RWPE1 (cell line): ENCODE measurements at places on chromosomes 7 and 10.
A peak's percentile ranks its signal among the peaks of the same experiment; 100 is the strongest.

GRCh38 chr7:2007551-2007950 is 225.2 kb downstream of the MAD1L1 start:
- no peak for DNase-seq

DNA sequence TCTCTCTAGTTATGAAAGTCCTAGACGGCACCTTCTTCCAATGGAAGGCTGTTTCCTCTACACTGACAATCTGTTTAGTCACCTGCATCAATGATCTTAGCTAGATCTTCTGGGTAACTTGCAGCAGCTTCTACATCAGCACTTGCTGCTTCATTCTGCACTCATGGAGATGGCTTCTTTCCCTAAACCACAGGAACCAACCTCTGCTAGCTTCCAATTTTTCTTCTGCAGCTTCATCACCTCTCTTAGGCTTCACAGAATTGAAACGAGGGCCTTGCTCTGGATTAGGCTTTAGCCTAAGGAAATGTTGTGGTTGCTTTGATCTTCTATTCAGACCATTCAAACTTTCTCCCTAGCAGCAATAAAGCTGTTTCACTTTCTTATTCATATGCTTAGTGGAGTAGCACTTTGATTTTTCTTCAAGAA is 24.6 kb downstream of the NAMPT start:
- no peak for DNase-seq

- no peak for DNase-seq
Observed at GRCh38 chr10:95397747-95398146, 106.9 kb upstream of the PDLIM1 start.

- DNase-seq: peak; percentile 49
Observed at GRCh38 chr7:97006055-97006815, 882 bp downstream of the DLX6 start.

GRCh38 chr7:92485974-92486373 is 8.2 kb upstream of the ERVW-1 start:
- no peak for DNase-seq

DNA sequence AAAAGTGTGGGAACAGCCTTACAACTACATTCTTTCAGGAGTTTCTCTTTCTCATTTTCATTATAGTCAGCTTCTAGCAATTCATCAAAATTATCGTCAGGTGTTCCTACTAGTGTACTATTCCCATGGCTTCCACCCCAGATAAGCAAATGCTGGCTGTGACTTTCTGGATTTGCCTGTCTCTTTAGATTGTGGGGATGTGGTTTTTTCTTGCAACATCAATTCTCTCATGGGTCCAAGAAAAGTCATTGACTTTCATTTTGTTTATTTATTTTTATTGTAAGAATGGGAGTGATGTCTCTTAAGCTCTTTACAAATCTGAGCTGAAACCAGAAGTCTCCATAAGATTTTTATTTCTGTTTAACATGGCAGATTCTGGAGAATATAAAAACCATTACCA is 349.7 kb upstream of the SEMA3C start:
- DNase-seq: no peak

DNA sequence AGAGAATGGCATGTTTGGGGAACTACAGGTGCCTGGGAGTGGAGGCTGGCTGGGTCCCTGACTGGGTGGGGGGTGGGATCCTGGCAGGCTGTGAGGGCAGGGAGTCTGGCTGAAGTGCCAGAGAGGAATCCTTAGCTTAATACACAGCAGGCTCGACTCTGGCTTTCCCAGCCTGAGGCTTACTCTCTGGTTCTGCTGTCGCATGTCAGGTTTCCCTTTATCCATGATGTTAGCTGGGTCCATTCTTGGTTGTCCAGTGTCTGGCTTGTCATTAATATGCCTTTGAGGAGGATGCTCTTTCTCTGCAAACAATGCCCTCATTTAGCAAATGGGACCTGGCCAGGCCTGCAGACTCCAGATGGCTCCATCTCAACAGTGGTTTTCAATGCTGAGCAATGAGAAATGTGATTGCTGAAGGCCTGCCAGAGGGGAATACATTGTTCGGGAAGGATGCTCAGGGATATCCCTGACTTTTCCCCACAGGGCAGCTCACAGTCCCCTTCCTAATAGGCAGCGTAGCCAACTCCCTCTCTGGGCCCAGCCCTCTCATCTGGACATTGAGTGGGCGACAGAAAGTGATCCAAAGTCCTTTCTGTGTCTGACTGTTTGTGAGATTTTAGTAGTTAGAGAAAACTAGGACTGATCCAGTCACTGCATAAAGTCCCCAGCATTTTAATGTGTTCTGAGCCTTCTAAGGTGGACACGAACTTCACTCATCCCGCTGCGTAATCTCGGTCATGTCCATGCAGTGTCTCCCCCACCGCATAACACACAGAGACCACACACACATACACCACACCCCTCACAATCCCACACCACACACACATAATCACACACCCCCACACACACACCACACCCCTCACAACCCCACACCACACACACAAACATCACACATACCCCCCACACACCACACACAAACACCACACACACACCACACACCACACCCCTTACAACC is 124.9 kb downstream of the ANLN start:
- no peak for DNase-seq

- peak; percentile 50 for DNase-seq
Observed at GRCh38 chr7:26398427-26398755, 106.7 kb downstream of the SNX10 start.

GRCh38 chr10:78550090-78550489 is 516.4 kb downstream of the RPS24 start:
- DNase-seq: no peak

DNA sequence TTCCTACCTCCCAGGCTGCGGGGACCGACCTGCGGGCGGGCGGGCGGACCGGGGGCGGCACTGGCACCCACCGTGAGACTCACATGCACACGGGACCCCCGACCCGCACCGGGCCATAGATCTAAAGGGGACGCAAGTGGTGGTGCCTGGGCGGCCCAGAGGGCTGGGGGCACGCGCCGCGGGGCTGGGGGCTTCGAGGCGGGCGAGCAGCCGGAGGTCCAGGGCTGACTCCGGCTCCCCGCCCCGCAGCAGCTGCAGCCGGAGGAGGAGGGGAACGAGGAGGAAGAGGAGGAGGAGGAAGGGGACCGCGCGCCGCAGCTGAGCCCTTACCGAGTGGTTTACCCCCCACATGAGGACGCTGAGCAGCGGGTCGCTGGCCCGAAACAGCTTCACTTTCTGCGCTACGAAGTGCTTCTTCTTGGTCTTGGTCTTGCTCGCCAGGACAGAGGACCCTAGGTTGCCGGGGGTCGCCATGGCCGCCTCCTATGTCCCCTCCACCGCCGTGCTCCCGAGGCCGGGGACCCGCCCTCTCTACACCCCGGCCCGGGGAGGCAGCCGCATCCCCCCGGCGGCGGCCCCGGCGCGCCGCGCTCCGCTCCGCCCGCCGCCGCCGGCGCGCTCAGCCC is 412 bp downstream of the PIP4K2A start:
- DNase-seq: no peak

DNA sequence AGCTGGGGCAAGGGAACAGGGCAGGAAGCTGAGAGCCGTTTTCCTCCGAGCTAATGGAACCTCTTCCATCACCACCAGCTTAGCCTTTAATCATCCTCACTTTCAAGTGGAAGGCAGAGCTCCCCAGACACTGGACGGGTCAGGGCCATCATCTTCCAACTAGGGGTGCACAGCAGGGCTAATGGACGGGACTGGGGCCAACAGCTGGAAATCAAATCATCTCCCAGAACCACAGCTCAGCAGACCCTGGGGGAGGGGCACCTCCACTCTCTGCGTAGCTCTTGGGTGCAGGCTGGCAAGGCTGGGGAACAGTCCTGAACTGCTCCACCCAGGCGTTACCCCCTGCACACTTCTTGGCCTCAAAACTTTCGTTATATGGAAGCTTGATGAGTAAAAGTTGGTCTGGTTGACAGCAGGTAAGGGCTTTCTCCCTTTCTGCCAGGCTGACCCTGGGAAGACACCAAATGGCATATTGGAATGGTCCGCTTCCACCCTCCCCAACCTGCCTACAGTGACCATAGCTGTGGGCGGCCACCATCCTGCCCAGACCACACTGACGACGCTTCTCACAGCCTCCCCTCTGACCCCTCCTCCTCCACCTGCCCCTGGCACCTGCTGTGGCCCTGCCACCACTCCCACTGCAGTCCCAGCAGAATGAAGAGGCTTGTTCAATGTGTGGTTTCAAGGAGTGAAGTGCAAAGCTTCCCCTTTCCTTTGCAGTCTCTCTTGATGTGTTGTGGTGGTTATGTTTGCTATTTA is 51.7 kb upstream of the RET start:
- DNase-seq: no peak

DNA sequence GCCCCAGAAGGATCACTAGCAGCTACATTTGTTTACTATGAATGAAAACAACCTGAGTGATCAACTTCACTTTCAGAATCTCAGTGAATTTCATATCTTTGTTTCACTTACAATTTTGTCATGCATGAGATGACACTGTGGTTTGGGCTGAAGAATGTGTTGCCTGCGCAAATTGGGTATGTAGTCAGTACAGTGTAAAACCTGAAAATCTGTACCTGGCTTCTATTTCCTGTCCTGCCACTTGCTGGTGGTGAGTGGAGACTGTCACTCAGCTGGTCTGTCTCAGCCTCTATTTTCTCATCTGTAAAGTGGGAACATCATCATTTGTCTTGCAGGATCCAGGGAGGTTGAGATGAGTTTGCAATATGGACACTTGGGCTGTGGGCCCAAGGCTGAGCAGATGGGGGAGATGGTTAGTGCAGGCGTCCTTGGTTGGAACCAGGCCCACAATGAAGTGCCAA is 118.0 kb downstream of the WDFY4 start:
- no peak for DNase-seq

DNA sequence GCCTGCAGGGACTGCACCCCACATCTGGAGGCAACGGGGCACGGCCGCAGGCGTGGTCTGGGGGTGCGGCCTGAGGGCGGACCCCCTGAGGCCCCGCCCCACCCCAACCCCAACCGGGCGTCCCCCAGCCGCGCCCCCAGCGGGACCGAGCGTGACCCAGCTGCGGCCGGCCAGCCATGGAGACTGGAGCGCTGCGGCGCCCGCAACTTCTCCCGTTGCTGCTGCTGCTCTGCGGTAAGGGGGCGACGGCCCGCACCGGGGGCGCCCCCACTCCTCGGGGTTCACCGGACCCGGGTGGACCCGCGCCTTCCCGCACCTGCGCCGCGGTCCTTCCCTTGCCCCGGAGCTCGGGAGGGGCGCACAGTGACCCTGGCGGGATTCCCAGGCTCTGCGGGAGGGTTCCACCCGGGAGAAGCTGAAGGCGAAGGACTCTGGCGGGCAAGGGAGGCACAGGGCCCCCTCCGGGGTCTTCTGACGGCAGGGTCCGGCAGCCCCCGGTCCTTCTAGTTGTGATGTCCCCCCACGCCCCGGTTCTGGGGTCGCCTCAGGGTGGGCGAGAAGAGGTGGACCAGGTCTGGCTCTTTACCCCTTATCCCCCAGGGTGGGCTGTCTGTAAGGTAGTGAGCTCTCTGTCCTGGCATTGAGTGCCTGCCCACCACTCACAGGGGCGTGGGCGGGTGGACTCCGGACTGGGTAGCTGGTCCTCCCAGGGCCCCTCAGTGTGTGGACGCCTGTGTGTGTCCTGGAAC is at the start of gene RAMP3:
RAMP3 (plus strand) TSS at position 139 of the 749 bp plus-strand sequence; CDS start at position 177, 38 bp downstream.
- no peak for DNase-seq

DNA sequence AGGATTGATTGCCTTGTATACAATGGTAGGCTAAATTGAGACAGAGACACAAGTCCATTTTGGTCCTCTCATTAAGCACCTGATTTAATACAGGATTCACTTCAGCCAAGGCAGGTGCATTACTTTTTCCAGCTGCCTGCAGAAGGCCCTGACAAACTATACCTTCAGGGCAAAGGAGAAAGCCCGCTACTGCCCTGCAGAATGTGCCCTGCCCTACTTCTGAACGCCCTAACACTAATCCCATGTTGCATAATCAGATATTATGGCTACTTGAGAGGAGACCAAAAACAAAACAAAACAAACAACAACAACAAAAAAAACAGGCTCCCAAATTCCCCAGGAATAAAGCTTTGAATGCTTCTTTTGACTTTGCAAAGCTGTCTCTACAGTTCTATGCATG is 116.9 kb upstream of the ABI1 start:
- no peak for DNase-seq

GRCh38 chr10:56623064-56623463 is 262.0 kb upstream of the ZWINT start:
- DNase-seq: no peak

DNA sequence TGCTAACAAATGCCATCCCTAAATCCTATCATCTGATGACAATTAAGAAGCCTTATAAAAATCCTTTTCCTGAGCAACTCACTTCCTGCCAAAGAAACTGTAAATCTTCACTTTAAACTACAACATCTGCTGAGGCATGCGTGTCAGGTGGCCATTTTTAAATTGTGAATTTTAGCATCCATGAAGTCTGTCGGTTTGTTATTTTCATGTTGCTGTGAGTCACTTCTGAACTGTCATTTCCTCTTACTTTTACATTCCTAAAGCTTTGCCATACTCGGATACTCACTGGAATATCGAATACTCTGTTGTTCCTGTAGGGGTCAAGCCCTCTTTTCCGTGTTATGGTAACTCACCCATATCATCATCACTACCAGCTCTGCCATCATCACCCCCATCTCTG is 34.3 kb upstream of the TMEM26 start:
- peak; percentile 2 for DNase-seq

GRCh38 chr7:33109005-33109757 is at the start of gene RP9:
Gene RP9 (minus strand): TSS chr7:33109404. CDS start chr7:33109372, 32 bp downstream.
- peak; percentile 62 for DNase-seq

DNA sequence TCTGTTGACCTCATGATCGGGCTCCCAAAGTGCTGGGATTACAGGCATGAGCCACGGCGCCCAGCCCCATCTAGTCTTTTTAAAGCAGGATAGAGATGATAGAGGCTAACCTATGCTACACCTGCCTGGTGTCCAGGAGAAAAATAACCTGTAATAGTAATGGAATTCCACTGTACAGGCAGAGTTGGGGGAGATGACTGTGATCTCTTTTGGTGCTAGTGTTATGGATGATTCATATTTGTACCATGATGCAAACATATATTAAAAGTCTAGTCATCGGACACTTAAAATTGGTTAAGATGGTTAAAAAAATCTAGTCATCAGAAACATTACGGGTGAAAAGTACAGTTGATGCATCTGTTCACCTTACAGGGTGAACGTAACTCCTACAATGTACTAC is 6.1 kb upstream of the SAR1A start:
- DNase-seq: peak; percentile 53

DNA sequence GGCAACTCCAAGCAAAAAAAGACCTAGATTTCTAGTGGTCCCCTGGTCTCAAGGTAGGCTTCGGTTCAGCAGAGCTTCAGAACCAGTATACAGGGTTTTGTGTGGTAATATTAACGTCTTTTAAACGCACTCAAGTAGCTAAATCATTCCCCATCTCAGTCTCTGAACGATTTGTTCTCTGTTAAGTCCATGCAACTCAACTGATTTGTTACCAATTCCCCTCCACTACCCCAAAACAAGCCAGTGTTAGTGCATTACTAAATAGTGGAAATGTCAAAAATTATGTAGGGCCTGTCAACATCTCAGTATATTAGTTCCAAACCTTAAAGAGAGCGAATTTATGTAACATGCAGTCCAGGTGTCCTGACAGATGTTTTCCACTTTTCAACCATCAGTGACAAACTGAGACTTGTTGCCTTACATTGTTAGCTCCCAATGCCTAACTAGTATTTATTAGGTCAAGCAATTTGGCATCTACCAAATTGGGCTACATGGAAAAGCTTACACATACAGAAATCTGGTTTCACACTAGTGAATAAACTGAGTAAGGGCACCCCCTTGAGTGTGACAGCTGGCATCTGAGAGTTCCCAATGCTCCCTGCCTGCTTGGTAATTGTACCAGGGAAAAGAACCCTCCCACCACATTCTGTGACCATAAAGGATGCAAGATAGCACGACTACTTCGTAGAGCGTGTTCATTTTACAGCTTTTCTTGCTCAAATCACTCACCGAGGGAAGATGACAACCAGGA is 12.2 kb downstream of the HNRNPA2B1 start:
- DNase-seq: no peak
